GM12878 (cell line): ENCODE measurements at places on chromosomes 3 and 15. TPM values are rescaled to one million over a fixed set of nuclear protein-coding genes. Genes with fewer than 3 reads are reported as not detected.

The SLC12A8 gene
- 58.3 and 61.4 TPM in 2 replicates for total RNA-seq

The PSTPIP1 gene
- 28.6 and 29.3 TPM in 2 replicates for total RNA-seq

DNA sequence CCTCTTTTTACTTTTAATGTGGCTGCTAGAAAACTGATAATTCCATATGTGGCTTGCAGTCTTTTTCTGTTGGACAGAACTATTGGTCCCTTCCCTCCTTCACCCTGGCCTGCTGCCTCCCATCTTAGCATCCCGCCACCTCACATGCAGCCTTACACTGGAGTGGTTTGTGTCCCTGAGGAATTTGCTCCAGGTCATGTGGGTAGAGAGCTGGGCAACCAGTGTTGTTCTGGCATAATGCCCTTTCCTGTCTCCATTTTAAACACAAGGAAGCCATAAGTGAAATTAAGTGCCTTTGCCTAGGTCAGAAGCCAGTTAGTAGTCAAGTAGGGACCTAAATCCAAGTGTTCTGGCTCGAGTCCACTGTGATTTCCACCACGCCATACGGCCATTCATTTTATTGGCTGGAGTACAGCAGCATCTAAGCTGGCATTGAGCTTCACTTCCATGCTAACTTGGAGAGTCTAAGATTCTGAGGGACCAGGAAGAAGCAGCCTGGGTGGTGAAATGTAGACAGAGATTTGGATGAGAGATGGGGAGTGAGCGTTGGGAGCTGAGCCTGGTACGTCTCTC, 46.0 kb upstream of the PLXNA1 start:
- no peak overlapping the region for H3K4me3 ChIP-seq
- no peak for DNase-seq

- no peak overlapping the region for H3K27ac ChIP-seq
- no peaks in the 10 kb centered on the region for H3K27me3 ChIP-seq
- H3K4me3 ChIP-seq, result no peak overlapping the region
These were observed 208.2 kb downstream of the ZNF385D start for GRCh38 chr3:21542656-21543379.

GRCh38 chr15:42102646-42103235, 8.4 kb upstream of the PLA2G4D start:
- DNase-seq, result no peak
- no peaks in the 10 kb centered on the region for H3K27me3 ChIP-seq
- no peaks in the 10 kb centered on the region for H3K36me3 ChIP-seq
- H3K4me3 ChIP-seq, result no peak overlapping the region
- H3K4me1 ChIP-seq, result no peaks in the 10 kb centered on the region; the same call in none of the 2 replicates
- no peak overlapping the region for H3K27ac ChIP-seq

DNA sequence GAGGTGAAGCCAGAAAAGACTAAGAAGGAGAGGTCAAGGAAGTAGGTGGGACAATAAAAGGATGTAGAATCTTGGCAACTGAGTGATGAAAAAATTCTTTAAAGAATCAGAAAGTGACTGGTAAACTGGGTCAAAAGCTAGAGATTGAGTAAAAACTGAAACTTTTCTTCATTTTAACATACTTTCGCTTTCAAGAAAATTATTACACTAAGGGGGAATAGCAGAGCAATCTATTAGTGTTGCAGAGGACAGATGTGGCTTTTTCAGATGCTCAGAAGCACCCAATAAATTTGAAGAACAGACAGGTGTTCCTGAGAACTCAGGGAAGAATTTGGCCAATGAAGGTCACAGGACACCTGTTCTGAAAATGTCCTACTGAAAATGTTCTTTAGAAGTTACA, 805.4 kb upstream of the ALCAM start:
- H3K27ac ChIP-seq, result no peak overlapping the region
- DNase-seq, result no peak
- 0 out of 2 replicates have a peak, but pooled peaks cover 2% of the 10 kb centered on the region for H3K4me1 ChIP-seq
